AG04449 (cell line): ENCODE measurements at places on chromosomes 4 and X.

GRCh38 chr4:114217150-114217817 is 237.8 kb upstream of the ARSJ start:
- DNase-seq: no peak

GRCh38 chr4:121375262-121375661 is 5.6 kb downstream of the QRFPR start:
- no peak for DNase-seq

DNA sequence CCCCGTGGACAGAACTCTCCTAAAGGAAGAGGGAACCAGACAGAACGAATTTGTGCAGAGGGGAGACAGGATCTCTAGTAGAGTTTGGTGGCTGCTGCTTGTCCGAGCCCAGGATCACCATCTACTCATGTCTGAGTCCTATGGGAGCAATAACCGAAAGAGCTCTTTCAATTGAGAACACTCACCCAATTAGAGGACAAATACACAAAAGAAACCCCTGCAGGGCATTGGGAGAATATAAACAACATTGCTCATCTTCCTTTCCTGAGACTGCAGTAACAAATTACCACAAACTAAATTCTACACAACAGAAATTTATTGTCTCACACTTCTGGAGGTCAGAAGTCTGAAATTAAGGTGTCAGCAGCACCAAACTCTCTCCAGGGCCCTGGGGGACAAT is 65.6 kb downstream of the SPINK2 start:
- DNase-seq: no peak

DNA sequence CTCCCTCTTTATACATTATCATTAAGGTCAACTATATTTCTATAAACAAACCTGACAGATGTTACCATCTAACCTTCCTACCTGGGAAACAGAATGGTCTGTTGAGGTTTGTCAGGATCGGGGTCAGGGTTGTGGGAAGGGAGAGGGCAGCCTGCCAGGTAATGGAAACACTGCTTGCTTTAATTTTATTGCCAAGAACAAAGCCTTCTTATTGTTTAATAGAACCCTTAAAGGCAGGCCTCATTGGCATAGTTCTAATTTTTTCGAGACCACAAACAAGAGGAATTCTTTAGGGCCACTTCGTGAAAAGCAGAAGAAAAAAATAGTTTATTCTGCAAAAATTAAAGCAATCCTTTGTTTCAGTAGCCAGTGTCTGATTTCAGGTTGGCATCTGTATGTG is 113.2 kb downstream of the MID1 start:
- DNase-seq: no peak

DNA sequence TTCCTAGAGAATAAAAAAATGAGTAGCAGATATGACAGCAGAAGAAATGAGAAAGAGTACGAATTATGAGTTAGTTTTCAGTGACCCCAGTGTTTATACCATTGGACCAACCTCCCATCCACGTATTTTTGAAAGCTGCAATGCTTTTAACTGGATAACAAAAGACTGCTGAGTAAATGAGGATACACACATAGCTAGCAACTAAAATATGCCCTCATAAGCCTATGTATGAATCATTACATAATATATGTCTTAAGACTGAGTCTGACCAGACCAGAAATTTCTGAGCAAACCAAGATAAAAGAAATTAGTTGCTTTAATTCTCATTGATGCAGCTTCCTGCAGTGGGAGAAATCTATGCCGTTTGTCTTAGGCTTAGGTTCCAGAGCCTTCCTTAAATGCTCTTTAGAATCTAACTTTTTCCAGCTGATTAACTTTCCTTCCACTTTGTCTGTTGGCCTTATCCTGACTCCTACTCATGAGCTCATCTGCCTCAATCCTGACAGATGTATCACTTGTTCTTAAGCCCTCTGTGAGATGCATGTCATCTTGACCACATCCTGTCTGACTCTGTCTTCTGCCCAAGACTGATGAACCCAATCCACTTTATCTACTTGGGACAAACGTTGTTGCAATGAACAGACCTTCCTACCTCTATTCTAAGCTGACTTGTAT is 301.4 kb upstream of the AADAT start:
- peak; percentile 93 for DNase-seq

DNA sequence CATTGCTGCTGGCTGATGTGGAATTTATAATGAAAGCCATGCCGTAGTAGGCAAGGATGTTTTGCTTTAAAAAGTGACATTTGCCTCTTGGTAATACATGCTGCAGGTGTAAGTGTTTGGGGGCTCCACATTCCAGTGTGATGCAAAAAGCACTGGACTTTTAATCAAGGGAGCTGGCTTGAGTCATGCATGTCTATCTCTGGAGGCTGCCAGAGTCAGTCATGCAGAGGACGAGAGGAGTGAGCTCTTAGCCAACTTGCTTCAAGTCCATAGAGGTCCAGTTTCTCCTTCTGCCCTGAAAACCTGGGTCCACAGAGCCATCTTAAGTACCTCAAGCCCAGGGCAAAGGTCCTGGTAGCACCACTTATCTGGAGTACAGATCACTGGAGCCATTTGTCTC is 11.6 kb upstream of the CXCL13 start:
- no peak for DNase-seq

DNA sequence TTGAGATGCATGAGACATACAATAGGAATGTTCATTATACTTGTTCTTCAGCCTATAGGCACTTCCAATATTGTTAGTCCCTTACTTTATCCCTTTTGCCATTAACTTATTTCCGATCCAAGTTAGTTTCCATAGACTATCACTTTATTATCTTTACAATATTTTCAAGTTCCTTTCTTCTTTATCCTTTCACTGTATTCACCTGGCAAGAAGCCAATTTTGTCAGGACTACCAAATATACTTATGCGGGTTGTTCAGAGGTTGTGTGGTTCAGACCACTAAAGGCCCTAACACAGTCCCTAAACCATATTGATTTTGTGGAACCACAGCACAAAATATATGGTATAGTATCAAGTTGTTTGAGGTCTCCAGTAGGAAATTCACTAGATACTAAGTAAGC is 245.0 kb upstream of the HTR2C start:
- DNase-seq: no peak

DNA sequence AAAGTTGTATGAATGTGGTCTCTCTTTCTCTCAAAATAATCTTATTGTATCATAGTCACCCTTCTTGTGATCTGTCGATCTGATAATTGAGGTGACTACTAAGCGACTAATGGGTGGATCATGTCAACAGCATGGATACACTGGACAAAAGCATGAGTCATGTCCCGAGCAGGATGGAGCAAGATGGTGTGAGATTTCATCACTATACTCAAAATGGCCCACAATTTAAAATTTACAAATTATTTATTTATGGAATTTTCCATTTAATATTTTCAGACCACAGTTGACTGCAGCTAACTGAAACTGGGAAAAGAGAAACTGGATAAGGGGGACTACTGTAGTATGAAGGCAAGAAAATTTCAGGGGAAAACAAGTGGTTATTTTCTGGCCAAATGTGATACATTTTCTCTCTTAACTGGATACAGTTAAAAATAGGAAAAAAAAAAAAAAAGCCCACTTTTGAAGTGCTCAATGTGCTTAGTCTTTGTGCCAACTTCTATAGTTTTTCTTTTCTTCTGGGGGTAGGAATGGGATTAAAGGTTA is 25.3 kb downstream of the FAM241A start:
- DNase-seq: peak; percentile 55

DNA sequence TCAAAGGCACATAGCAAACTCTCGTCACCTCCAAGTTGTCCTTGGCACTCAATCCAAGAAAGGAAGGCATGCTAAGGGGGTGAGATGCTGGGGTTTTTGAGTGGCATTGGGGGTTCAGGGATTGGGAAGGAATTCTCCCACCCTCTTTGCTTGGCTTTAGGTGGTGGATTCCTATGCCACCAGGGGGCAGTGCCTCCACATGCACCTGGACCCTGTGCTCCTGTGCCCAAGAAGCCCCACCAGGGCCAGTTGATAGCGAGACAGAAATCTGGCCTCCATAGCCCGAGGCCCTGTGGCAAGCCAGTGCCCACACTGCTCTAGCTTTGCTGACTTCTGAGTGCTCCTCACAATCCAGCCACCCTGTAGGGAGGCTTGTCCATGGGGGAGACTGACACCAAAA is 2.0 kb upstream of the FATE1 start:
- no peak for DNase-seq

- no peak for DNase-seq
These were observed 2.6 kb downstream of the NSD2 start for GRCh38 chr4:1873776-1874175.

GRCh38 chrX:123088331-123088730 is 95.7 kb upstream of the GRIA3 start:
- DNase-seq: no peak

- no peak for DNase-seq
These were observed 169.9 kb upstream of the LDB2 start for GRCh38 chr4:17068392-17068791.
